ENCODE measurements at places on chromosomes 12 and 14.
A peak's percentile ranks its signal among the peaks of the same experiment; 100 is the strongest.

DNA sequence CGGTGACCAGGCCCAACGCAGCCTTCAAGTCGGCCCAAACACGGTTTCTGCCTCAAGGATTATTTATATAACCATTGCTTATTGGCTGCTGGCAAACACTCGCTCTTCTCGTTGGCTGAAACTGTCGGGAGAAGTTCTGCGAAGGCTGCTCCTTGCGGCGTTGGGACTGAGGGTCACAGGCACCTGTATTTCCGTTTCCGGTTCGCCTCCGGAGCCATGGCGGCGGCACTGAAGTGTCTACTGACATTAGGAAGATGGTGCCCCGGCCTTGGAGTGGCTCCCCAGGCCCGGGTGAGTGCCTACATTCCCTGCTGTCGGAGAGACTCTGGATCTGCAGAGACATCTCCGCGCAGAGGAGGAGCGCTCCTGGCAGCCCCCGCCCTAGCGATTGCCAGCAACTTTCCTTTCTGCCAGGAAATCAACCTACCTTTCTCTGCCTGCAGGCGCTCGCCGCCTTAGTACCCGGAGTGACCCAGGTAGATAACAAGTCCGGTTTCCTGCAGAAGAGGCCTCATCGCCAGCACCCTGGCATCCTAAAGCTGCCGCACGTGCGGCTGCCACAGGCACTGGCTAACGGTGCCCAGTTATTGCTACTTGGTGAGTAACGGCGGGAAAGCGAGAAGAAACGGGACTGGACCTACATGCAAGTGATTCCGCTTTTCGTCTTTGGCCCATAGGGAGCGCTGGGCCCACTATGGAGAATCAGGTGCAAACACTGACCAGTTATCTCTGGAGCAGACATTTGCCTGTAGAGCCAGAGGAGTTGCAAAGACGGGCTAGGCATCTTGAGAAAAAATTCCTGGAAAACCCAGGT is at the start of gene METTL17:
Gene METTL17, plus strand, starts transcription at position 194 of the 814 bp plus-strand sequence. Its CDS starts 23 bp downstream, at position 217.
- peak; percentile 92 for DNase-seq

DNA sequence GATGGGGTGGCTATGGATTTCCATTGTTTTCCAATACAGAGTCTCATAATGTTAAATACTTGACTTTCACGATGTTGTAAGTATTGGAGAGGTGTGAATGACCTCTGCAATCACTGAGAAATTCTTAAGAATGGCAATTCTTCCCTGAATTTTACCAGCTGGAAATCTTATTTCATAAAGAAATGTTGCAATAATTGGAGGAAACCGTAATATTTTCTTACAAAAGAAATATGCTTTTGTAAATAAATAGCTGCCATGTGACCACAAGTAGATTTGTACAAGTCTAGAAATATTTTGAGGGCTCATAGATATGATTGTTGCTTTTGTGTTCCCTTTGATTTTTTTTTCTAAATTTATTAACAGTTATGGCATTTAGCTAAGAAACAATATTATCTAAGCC is 308.7 kb upstream of the ATP2B1 start:
- DNase-seq, result no peak

DNA sequence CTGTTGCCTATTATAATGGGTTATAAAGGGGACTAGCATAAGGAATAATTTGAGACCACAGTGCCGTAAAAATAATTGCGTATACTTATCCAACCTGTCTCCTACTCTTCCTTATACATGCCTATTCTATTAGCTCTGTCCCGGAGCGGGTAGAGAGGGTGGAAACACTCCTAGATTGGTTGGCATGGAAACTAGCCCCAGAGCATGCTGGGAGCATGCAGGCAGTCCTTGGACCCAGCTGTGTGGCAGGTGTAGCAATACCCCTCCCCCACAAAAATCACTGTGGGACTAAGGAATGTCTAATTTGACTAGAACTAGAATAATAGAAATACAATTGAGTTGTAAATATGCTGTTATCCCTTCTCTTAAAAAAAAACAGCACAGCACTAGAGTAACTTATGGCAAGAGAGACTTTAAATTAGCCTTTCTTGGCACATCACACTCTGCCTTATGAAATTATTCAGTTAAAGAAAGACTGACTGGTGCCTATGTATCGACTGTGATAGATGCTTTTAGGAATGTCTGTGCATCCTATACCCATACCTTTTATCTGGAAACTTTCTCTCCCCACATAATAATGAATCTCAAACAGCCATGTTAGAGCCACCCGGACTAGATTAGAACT is 244.0 kb upstream of the DAAM1 start:
- peak; percentile 85 for DNase-seq

GRCh38 chr14:26597071-26597588 is 703 bp downstream of the NOVA1 start:
- DNase-seq, result no peak

DNA sequence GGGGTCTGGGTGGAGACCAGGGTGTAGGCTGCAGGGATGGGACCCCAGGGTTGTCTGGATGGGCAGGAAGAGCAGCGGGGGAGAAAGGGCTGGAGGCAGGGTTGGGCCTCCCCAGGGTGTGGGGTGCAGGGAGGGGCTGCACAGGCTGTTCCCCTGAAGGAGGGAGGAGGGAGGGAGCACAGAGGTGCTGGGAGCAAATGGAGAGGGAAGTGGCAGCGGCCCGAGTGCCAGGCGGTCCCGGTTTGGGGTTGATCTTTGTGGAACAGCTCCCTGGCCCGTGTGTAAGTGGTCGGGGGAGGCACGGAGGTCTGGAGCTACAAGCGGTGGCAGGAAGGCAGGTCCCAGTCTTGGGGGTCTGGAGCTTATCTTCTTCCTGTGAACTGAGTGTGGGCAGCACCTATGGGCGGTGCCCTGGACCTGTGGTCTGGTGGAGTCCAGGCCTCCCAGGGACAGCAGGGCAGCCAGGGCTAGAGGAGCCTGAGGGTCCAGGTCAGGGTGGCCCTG is 391.6 kb downstream of the TMEM121 start:
- DNase-seq, result no peak

DNA sequence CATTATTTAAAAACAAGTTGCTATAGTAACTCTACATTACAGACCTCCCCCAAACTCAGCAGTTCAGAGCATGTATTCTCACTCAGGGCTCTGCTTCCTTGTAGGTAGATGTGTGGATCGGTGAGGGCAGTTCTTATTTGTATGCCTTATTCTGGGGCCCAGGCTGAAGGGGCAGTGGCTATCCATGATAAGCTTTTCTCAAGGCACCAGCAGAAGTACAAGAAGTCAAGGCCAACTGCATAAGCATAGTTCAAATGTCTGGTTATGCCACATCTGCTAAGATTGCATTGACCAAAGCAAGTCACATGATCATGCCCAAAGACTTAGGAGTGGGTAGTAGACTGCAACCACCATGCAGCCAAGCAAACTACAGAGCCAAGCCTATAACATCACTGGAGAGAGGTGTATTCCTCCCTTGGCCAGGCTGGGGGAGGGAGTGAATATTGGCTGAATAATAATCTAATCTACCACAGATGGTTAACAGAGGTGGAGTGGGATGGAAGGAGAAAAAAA is 4.6 kb downstream of the PSEN1 start:
- DNase-seq, result no peak

GRCh38 chr12:82109243-82109642 is 248.9 kb downstream of the CCDC59 start:
- DNase-seq, result no peak

DNA sequence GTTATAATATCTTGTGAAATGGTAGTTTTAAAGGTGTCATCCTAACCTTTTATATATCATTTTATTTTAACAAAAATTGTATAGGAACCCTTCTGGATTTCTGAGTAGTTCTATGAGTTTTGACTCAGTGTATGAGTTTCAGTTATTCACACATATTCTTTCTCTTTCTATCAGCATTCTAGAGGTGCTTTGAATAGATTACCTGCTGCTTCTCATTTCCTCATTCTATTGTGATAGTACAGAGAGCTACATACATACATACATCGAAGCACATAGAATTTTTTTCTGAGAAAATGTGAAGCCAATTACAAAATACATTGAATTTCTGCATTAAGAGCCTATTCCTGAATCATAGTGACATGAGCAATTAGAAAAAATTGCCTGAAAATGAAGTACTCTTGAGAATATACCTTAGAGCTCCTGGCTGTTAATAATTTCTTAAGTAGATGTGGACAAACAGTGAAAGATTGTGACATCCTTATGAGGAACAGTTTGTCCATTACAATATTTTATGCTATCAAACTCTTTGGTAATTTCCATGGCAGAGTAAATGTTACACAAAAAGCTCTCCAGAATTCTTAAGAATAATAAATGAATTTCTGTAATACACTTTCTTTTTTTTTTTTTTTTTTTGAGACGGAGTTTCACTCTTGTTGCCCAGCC is 556.6 kb downstream of the TRHDE start:
- DNase-seq, result no peak
